ENCODE measurements at places on chromosomes 3 and 15.

GRCh38 chr3:98829246-98829832 lies 66.2 kb downstream of the ST3GAL6 start:
- DNase-seq: no peak

DNA sequence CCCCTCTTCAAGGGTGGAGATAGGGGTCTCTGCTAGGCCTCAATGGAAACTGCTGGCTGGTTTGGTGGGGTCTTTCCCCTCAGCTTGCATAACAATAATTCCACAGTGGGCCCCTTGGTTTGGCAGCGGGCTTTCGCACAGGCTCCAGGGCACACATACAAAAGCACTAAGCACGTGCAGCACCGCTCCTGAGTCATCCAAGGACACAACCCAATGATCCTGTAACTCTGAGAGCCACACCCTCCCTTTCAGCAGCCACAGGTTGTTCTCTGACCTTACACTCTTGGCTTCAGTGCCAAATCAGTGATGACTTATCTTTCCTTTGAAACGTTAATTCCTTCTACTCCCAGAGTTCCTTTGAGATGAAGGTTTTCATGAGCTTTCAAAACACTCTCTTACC lies 41.7 kb downstream of the DAPK2 start:
- DNase-seq: no peak

GRCh38 chr3:127304121-127304744 lies 16.4 kb upstream of the PRR20G start:
- peak; percentile 84 for DNase-seq

GRCh38 chr3:197404030-197404429 lies 105.6 kb upstream of the DLG1 start:
- DNase-seq: no peak

DNA sequence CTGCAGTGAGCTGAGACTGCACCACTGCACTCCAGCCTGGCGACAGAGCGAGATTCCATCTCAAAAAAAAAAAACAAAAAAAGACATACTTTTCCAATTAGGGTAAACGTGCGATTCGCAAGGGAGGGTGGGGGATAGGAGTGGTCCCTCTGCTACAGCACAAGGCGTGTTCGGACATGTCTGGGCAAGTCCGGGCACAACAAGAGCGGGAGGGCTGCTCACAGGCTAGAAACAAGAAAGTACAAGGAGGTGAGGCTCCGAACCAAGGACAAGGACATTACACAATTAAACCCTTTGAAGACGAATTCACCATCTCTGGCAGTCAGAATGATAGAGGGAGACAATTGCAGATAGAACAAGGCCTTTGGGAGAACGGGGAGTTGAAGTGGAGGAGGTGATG lies 32.2 kb upstream of the BCL2A1 start:
- no peak for DNase-seq

DNA sequence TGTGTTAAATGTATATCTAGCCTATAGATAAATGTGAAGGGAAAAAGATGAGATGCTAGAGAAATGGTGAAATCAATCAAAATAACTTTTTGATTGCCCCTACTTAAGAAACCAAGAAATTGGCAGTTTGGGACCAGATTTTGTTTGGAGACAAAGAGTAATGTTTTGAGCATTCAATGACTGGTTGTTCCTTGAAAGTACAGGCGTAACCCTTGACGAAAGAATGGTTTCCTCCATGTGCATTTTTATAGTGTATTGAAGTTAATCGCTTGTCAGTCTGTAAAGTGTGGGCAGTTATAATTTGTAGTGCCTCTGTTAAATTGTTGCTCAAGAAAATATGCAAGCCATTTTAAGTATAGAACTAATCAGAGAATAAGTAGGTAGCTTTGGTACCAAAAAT lies 1.2 kb downstream of the KIF23 start:
- DNase-seq: no peak

Measured in NCI-H187 treated with DMSO at 0.1 percent for 48 hours (cell line).